ENCODE measurements at places on chromosomes 5 and 9.
A peak's percentile ranks its signal among the peaks of the same experiment; 100 is the strongest.

- DNase-seq = no peak
Measured at GRCh38 chr9:37382982-37383357, 39.5 kb upstream of the GRHPR start.

DNA sequence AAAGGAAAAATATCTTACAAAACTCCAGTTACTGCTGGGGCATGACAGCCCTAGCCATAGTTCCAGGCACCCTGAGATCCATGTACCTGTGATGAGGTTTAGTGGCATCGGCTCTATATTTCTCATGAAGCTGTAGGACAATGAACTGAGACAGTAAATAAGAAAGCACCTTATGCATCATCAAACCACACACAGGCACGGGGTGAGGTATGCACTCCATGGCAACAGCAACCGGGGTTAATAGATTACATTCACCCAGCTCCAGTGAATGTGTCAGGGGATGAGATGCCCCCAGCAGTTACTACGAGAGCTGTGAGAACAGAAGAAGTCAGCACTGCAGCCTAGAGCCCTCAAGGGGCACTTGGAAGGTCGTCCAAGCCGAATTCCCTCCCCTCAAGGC lies 162.0 kb upstream of the S1PR3 start:
- no peak for DNase-seq

DNA sequence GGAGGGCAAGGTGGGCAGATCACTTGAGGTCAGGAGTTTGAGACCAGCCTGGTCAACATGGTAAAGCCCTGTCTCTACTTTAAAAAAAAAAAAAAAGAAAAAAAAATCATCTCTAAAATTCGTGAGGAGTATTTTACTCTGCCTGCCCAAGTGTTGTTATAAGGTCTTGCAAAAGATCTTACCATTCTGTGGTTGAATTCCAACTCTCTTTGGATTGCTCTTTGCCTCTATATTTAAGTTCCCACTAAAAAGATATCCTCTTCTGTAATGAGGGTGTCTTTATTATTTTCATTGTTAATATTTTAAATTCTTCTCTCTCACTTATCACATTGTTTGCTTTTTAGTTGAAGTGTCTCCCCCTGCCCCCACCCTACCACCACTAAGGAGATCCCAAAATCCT lies 33.4 kb downstream of the CREBRF start:
- DNase-seq = no peak

DNA sequence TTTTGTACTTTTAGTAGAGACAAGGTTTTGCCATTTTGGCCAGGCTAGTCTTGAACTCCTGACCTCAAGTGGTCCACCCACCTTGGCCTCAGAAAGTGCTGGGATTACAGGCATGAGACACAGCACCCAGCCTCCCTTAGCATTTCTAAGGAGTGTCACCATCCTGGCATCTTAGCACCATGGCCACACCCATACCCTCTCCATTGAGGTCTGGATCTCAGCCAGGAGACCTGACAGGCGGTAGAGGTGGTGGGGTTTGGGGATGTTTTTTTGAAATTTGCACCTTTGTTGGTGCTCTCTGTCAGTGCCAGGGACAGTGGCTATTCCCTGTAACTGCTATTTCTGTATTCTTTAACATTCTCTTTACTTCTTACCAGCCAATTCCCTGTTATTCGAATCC lies 72.5 kb downstream of the TRIM36 start:
- no peak for DNase-seq

DNA sequence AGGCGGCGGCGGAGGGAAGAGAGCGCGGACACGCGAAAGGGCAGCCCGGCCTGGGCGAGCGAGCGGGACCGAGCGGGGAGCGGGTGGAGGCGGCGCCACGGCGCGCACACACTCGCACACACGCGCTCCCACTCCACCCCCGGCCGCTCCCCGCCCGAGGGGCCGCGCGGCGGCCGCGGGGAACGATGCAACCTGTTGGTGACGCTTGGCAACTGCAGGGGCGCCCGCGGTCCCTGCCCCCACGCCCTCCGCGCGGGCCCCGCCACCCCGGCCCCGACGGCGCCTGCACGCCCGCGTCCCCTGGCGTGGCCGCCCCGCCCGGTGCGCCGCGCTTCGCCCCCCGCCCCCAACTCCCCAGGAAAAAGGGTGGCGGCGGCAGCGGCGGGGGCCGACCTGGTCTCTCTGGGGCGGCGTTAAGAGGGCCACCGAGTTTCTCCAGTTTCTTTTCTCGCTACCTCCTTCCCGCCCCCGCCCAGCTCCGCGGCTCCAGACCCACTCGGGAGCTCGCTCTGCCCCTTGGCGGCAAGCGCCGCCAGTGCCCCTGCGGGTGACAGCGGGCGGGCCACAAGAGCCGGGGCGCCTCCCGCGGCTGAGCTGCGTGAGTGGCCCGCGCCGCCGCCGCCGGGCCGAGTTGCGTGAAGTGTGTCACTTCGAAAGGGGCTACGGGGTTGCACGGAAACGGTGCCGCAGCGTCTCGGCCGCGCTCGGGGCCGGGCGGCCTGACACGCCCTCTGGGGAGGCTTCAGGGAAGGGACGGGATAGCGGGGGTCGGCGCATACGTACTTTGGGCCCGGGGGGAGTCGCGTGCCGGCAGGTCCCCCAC lies at the start of gene NR3C1:
Gene NR3C1, minus strand, starts transcription at position 94 of the 823 bp plus-strand sequence. CDS start 2,847 bp downstream, outside the sequence.
- DNase-seq = peak; percentile 52

Measured in neural crest cell (in vitro differentiated cells).